ENCODE measurements at places on chromosomes 1 and 21.

GRCh38 chr21:45477176-45478114, 64.8 kb downstream of the SLC19A1 start:
- DNase-seq = no peak

DNA sequence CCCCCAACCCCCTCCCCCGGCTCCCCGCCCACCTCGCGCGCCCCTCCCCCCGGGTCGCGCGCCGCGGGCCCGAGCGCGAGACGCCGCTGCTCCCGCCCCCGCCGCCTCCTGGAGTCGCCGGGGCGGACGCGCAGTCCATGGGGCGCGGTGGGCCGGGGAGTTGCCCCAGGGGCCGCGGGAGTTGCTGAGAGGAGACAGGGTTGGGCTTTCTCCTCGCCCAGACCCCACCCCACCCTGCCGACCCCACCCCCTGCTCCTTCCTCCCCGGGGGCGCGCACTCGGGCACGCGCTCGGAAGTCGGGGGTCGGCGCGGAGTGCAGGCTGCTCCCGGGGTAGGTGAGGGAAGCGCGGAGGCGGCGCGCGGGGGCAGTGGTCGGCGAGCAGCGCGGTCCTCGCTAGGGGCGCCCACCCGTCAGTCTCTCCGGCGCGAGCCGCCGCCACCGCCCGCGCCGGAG, at the start of gene LAMC1:
Gene LAMC1, plus strand, starts transcription at position 275 of the 455 bp plus-strand sequence. CDS start 297 bp downstream, outside the sequence.
- no peak for DNase-seq

GRCh38 chr1:59075021-59075420, 221.9 kb upstream of the FGGY start:
- no peak for DNase-seq

DNA sequence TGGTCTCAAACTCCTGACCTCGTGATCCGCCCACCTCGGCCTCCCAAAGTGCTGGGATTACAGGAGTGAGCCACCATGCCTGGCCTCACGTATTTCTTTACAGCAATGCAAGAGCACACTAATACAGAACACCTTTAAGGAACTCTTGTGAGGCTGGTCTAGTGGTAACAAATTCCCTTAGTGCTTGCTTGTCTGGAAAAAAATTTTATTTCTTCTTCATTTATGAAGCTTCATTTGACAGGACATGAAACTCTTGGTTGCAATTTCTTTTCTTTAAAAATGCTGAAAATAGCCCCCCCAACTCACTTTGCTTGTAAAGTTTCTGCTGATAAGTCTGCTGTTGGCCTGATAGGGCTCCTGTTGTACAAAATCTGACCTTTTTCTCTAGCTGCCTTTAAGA, 248.8 kb downstream of the SMYD3 start:
- no peak for DNase-seq

DNA sequence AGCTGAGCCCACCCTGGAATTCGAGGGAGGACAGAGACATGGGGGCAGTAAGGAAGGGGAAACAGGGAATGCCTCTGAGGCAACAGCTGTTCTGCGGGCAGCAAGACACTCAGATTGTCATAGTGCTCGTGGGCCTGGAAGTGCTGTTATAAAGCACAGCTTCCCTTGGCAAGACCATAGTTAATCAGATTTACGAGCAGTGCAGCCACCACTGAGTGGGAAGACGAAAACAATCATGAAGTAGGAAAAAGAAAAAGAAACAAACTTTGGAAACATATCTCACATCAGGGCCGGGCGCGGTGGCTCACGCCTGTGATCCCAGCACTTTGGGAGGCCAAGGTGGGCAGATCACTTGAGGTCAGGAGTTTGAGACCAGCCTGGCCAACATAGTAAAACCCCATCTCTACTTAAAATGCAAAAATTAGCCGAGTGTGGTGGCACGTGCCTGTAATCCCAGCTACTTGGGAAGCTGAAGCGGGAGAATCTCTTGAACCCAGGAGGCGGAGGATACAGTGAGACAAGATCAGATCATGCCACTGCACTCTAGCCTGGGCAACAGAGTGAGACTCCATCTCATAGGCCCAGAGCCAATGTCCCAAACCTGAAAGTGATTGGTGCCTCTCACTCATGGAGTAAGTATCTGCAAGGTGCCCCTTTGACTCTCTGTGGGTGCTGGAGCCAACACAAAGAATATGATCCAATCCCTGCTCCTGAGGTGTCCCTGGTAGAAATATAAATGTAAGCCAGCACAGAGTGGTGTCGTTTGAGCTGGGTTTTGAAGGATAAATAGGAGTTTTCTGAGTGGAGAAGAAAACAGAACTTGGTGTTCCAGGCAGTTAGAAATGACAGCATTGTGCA, 55.6 kb upstream of the GPR153 start:
- no peak for DNase-seq

GRCh38 chr1:44831516-44831915, 11.5 kb downstream of the PTCH2 start:
- no peak for DNase-seq

GRCh38 chr1:54356680-54357147, 49.5 kb downstream of the SSBP3 start:
- no peak for DNase-seq

GRCh38 chr1:65971547-65971946, 178.9 kb downstream of the PDE4B start:
- no peak for DNase-seq

- no peak for DNase-seq
These were observed 31.8 kb downstream of the AHDC1 start for GRCh38 chr1:27572019-27572678.

DNA sequence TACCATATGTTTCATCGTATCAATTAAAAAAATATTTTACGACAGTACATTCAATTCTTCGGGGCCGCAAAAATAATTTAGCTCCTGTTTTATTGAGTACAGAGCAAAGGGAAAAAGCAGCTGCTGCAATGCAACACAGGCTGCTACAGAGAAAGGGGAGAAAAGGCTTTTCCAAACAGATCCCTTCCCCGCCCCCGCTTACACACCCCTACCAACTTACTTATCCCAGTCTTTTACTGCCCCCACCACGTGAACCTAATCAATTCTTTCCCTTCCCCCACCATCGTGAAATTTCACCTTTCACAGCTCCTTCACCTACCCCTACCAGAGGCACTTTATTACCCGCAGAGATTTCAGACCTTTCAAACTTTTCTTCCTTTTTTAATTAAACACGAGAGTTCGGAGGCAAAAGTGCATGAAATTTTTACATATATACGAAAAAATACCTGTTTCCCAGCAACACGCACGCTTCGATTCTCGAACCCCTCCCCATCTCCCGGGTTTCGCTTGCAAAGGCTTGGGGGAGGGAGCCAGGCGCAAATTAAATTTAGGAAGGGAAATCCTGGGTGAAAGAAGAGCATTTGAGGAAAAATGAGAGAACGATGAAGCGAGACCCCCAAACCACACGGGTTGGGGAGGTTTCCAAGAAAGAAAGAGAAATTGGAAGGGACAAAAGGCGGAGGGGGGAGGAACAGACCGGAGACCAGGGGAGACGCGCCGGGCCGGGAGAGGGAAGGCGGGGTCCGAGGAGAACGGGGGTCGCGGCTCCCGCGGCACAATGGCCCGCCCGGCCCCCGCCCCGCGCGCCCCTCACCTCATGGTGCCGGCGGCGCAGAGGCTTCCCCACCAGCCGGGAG, 823 bp downstream of the ENAH start:
- DNase-seq = peak; percentile 19

DNA sequence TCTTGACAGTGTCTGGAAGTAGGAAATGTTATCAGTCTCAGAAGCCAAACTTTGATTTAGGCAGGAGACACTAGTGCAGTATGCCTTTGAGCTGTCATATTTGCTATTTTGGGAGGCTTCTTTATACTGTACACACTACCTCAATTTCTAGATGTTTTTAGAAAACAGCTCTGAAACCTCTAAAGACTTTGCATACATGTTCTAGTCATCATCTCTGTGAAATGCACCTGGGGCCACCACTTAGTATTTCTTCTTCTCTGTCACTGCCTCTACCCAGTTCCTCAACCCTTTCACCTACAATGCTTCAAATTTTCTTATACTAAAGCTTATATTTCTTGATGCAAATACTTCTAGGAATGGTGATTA, 29.1 kb upstream of the PLA2G4A start:
- no peak for DNase-seq

- DNase-seq = no peak
These were observed 769 bp downstream of the NTPCR start for GRCh38 chr1:232951180-232951579.

GRCh38 chr1:32907435-32907834, 6.2 kb upstream of the TMEM54 start:
- no peak for DNase-seq

GRCh38 chr1:84450910-84451309, 28.2 kb upstream of the RPF1 start:
- no peak for DNase-seq

- DNase-seq = no peak
These were observed 104.9 kb upstream of the RUNX3 start for GRCh38 chr1:25034736-25035522.

- DNase-seq = no peak
These were observed 18.1 kb downstream of the ARHGEF2 start for GRCh38 chr1:155960081-155960745.

DNA sequence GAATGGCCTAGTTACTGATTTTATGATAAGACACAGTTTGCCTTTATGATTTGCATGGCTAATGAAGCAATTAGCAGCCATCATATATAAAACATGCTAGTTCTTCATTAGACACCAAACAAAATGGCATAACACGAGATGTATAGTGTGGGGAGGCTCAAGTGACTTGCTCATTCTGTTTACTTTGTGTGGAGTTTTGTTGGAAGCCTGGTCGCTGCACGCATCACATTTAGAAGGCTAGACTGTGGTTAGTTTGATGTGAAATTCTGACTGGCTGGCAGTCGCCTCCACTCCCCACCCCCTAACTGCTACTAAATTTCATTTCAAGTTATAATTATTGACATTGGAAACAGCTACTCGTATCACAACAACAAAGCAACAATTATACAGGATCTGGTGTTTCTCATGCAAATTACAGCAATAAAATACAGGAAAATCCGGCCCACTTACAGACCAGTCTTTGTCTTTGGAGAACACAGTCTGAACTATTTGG, 356.1 kb downstream of the LMO4 start:
- no peak for DNase-seq

DNA sequence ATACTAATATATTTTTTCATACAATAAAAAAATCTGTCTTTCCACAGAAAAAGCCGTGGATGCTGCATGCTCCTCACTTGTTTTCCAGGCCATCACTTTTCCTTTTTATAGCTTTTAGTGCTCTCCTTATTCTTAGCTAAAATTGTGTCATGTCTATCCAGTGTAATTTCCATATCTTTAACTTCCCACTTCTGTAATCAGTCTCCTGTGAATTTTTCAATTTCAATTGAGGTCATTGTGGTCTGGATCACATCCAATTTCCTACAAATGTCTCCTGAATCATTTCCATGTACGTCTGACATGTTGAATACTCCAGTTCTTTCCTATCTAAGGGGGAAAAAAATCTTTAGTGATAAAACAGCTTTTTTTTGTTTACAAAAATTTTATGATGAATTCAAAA, 838.2 kb upstream of the B3GALT2 start:
- peak; percentile 8 for DNase-seq

DNA sequence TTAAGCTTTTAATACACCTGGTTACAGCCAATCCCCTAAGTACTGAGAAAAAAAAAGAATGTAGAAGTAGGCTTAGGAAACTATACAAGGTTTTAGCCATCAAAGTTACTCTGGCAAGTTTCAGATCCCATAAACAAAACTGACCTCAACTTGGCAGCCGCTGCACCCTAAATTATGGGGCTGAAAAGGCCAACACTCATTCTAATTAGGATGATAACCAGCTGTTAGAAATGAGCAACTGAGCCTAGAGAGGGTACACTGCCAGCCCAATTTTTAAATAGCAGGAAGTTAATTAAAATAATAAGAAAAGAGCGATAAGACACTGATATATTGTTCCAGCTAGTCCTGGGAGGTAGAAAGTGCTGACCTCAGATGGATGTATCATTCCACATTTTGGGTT, 105.7 kb upstream of the VAV3 start:
- DNase-seq = no peak

- peak; percentile 45 for DNase-seq
These were observed 9.8 kb upstream of the CDC20 start for GRCh38 chr1:43348809-43349593.

DNA sequence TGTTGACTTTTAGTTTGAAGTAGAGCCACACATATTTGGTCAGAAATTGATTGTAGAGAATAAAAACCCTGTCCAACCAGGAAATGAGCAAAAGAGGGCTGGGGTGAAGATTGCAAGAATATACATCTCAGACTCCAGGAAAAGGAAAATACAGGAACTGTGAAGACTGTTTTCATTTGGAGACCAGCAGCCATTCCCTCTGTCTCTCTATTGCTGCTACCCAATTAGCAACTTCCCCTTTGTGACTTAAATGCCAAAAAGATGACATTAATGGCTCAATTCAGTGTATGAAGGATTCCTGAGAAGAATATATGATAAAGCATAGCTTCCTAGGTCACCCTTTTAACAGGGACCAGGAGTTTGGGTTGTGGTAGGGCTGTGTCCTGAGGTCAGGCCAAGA, 31.6 kb upstream of the CEP350 start:
- no peak for DNase-seq

DNA sequence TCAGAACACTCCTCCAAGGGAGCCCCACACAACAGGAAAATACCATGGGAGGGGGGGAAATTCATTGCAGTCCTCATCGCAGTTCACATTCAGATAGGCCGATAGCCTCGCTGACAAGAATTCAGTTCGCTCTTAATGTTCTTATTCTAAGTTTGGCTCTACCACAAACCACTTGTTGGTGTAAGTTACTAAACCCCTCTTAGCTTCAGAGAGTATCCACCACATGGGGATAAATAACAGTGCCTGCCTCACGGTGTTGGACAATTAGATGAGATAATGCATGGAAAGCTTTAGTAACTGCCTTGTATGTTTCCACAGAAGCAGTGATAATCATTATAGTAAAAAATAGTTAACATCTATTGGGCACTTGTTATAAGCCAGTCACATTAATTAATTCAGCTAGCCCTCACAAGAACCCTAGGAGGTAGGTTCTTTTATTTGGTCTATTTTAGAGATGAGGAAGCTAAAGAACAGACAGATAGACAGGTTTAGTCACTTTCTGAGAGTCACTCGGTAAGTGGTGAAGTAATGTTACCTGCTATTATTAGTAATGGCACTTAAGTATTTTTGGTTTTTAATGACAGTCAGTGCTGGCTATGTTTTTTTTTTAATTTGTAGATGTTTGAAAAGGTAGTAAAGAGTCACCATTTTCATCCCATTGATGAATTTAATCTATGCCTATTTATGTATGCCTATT, 10.1 kb downstream of the VAV3 start:
- no peak for DNase-seq

GRCh38 chr1:15272009-15272781, 25.2 kb downstream of the FHAD1 start:
- peak; percentile 72 for DNase-seq

GRCh38 chr1:206690516-206690915, 5.8 kb downstream of the MAPKAPK2 start:
- no peak for DNase-seq

DNA sequence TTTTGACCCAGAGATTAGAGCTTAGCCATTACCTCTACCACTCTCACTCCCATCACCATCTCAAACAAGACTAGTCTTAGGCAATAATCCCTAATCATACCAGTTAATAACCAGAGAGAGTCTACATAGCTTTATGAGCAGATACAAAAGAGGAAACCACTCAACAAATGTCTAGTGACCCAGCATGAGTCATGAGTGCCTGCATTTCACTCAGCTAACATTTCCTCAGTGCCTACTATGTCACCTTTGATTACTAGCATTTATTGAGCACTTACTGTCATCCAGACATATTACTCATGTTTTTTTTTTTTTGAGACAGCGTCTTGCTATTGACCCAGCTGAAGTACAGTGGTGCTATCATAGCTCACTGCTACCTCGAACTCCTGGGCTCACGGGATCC, 35.9 kb upstream of the GALNT2 start:
- no peak for DNase-seq

Data from putamen (tissue), 1 donor.